Stimulated activated CD8-positive, alpha-beta memory T cell treated with anti-CD3 and anti-CD28 coated beads, Interleukin-7, amount 100 ng/mL, for 4 hours (primary cell): ENCODE measurements at places on chromosomes 1 and 21.

- DNase-seq: no peak
Observed at GRCh38 chr1:56496821-56497772, 82.3 kb downstream of the PLPP3 start.

DNA sequence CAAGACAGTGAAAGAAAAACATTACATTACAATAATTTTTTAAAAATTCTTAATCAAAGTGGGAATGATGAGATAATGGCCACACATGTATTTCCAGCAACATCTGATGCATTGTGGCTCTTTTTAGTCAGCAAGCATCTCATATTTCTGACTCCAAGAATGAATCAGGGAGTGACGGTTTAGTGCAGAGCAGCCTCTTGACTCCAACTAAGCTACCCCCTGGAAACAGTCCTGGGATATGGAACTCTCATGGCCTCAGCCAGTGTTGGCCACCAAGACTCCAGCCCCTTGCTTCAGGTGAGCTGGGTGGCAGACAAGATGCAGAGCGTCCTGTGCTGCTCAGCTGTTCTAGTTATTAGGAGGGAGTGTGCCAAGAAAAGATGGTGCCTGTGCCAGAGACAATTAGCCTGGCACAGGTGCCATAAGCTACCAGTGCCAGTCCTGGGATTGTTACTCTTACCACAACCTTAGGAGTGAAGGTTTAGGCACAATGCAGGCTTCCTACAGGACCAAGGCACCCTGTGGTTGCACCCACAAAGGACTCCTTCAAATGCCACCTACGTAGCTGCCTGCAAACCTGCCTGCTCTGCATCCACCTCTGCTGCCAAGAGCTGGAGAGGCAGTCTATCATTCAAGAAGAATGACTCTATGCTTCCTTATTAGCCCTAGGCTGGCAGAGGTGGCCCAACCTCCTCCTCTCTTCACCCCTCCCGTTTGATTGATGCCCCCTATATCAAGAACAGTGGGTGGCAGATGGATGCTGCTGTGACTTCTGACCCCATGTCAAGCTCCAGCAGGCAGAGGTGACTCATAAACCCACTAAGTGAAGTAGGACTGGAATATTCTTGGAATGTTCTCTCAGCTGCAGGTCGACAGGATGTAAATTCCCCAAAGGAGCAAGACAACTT is 6.0 kb upstream of the SEC16B start:
- DNase-seq: no peak

DNA sequence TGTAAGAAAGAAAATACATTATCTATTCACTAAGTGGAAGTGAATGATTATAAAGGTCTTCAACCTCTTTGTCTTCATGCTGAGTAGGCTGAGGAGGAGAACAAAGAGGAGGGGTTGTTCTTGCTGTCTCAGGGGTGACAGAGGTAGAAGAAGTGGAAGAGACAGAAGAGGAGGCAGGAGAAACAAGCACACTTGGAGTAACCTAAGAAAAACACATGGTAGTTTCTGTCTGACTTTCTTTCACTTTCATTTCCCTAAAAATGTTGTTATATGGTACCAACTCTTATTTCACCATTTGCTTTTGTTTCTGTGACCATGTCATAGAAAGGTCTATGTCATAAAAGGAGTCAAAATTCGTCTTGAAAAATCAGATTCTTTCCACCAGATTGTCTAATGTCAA is 696.6 kb upstream of the BRINP3 start:
- DNase-seq: no peak

- DNase-seq: no peak
Observed at GRCh38 chr1:222970711-222971110, 155.9 kb downstream of the DISP1 start.

GRCh38 chr1:185570962-185571361 is 163.2 kb upstream of the HMCN1 start:
- DNase-seq: no peak

GRCh38 chr1:94522304-94522703 is 19.3 kb downstream of the F3 start:
- DNase-seq: no peak

DNA sequence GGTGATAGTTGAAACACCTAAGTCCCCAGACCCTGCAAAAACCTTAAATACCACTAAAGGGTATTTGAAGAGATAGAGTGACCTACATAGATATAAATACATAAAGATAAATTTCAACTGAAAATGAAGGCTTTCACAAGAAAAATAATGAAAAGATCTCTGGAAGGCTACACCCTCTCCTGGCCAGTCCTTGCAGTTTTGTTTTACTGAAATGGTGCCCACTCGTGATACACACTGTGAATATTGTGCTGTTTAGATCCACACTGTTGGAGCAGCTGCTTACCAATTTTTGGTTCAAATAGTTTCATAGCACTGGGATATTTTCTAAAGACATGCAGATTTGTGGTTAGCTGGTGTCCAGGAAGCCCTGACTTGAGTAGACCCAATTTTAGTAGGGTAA is 31.5 kb upstream of the RNF187 start:
- DNase-seq: no peak

DNA sequence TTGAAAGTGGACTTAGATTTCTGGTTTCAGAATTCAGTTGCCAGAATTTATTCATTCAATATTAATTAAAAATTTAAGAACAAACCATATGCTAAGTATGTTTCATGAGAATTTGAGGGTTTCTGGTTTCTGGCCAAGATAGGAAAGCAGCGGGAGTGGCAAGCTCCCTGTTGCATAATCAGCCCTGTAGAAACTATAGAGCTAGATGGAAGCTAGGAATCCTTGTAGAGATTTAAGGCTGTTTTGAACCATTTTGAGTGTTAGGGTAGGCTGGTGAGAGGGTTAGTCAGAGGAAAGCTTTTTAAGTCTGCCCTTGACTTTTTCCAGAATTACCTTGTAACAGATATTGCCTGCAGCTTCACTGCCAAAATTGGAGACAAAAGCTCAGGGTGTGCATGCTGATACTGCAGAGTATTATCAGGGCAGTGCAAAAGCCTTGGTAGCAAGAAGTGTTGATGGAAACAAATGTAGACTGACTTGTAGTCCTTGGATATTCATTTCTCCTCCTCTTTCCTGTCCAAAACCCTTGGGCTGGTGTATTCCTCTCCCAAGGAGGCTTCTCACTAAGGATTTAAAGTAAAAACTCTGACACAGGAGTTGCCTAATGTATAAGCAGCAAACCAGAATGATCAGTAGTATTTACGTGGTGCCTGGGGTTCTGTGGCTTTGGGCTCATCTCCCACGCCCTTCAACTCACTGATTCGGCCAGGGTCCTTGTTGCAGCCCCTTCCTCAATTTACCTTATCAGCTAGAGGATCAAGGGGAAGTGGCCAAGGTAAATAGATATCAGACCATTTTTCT is 12.6 kb upstream of the GIPC2 start:
- DNase-seq: no peak

GRCh38 chr1:232367293-232367692 is 262.6 kb downstream of the SIPA1L2 start:
- no peak for DNase-seq

- no peak for DNase-seq
Observed at GRCh38 chr21:27802816-27803475, 836.1 kb upstream of the ADAMTS5 start.

- no peak for DNase-seq
Observed at GRCh38 chr1:165564561-165564960, 20.8 kb downstream of the LRRC52 start.

DNA sequence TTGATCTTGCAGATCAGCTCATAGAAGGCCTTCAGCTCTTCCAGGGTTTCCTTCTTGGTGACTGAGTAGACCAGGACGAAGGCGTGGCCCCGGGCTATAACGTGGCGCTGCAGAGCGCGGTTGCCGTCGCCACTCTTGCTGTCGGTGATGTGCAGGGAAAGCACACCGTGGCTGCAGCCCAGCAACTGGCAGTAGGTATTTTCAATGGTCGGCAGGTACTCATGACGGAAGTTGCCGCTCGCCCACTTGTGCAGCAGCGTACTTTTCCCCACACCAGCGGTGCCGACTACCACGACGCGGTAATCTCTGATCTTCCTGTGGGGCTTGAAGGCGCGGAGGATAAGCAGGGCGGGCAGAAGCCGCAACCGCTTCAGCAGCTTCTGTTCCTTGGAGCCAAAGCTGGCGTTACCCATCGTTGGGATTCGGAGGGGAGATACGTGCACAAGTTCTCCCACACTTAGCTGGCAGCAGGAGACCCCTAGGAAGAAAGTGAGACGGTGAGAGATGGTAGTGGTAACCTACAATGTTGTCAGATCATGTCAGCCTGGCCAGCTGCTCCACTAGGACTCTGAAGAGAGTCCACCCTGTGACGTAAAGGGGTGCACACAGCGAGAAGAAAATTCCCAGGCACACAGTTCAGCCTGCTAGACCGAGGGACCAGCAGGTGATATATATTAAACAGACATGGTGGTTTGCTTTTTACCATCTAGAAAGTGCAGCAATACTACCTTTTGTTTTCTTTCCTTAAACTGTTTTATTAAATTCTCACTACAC is 3.4 kb downstream of the DIRAS3 start:
- no peak for DNase-seq

GRCh38 chr1:55275941-55276341 is 60.8 kb upstream of the USP24 start:
- DNase-seq: no peak

DNA sequence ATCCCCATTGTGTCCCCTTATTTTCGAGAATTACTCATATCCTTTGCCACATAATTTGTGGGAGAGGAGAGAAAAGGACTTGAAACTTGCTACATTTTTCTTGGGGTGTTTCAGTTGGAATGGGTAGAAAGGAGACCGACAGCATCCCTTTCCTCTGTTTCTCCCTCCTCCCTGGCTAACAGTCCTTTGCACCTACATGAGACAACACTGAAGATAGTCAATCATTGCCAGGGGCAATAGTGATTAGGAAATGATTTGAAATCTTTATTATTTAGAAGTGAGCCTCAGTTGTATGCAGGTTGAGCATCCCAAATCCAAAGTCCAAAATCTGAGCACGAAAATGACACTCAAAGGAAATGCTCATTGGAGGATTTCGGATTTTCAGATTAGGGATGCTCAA is 7.8 kb upstream of the TARS2 start:
- DNase-seq: no peak
